ENCODE measurements at places on chromosomes 2 and 18.

GRCh38 chr2:50753234-50753633, 278.7 kb downstream of the NRXN1 start:
- peak; percentile 29 for DNase-seq

GRCh38 chr18:33135951-33136660, 304.4 kb downstream of the CCDC178 start:
- DNase-seq, result no peak

GRCh38 chr2:47950340-47951301, 44.3 kb upstream of the FBXO11 start:
- DNase-seq, result no peak

DNA sequence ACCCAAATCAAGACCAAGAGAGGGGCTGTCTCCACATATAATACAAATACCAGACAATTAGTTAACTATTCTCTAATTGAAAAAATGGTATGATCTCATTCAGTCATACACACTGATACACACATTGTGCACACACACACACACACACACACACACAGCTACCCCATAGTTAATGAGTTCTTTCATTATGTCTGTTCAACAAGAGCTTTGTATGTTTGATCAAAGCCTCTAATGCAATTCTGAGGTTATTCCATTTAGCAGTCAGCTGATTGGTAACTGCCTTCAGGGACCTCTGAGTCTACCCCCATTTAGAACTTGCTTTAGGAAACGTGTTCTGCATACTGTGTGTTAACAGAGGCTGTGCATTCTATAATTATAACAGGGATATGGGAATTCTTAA, 741.4 kb upstream of the LRRTM4 start:
- DNase-seq, result no peak

- DNase-seq, result no peak
Measured at GRCh38 chr2:191184457-191184856, 33.7 kb upstream of the STAT4 start.

- no peak for DNase-seq
Measured at GRCh38 chr2:208118918-208119317, 5.4 kb downstream of the CRYGD start.

DNA sequence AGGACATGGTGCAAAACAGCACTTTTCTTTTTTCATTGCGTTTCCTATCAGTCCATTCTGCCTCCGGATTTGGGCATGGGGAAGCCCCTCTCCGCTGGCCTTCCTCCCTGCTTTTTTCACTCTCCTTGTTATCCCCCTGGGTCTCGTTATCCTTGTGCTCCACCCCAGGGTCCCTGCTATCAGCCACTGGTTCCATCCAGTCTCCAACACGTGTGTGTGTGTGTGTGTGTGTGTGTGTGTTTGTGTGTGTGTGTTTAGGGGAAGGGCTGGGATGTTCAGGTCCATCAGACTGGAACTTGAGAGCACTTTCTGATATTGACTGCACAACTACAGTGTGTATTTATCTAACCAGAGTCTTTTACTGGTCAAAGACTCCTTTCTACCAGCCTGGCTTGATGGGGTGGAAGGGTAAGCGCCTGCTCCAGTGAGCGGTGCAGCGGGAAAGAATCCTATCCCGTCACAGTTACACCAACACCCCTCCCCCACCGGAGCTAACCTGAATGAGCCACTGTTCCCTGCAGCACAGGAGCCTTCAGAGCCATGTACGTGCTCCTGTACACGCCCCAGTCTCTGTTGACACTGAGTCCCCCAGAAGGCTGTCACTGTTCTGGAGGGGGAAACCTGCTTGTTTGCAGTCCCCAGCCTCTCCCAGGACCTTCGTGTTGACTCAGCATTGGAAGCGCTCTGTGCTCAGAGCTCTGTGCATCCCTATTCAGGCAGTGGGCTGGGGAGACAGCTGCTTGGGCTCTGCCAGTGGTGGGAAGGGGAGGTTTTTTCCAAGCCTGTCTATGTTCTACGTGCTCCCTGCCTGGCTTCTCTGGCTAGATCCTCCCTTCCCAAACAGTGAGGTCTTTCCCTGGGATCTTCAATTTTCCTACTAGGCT, 4.6 kb downstream of the INHA start:
- DNase-seq, result no peak

- DNase-seq, result no peak
Measured at GRCh38 chr2:164243315-164243714, 378.0 kb downstream of the GRB14 start.

DNA sequence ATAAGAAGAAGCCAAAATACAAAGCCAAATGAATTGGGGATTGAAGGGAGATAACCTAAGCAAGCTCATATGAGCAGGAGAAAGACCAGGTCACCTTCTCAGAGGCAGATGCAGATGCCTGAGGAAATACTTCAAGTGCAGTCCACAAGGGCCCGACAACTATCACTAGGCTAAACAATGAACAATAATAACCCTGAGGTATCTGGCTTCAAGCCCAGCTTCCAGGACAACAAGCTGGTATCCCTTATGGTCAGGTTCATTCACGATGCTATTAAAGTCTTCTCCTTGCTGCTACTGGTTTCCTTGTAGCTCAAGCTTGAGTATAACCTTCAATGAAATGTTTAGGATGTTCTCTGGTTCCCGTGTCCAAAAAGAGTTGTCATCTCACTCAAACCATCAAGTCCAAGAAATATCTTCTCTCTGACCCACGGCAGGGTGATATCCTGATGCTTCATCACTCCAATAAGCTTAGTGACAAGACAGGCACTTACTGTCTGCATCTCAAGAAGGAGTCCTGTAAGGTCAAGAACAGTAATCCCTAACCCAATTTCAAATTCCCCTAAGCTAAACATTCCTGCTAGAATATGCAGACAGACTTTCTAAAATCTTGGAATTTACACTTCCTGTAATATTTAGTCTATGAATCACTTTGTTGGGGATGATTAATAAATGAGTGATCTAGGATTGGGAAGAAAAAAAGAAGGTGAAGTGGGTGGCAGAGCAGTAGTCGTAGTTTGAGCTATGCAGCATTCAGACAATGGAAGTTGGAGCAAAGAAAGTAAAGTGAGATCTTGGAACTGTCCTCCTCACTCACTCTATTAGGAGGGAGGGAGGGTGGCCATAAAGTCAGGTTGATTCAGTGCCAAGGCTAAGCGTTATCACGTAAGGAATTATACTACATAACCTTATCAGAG, 33.1 kb downstream of the CHN1 start:
- DNase-seq, result no peak

DNA sequence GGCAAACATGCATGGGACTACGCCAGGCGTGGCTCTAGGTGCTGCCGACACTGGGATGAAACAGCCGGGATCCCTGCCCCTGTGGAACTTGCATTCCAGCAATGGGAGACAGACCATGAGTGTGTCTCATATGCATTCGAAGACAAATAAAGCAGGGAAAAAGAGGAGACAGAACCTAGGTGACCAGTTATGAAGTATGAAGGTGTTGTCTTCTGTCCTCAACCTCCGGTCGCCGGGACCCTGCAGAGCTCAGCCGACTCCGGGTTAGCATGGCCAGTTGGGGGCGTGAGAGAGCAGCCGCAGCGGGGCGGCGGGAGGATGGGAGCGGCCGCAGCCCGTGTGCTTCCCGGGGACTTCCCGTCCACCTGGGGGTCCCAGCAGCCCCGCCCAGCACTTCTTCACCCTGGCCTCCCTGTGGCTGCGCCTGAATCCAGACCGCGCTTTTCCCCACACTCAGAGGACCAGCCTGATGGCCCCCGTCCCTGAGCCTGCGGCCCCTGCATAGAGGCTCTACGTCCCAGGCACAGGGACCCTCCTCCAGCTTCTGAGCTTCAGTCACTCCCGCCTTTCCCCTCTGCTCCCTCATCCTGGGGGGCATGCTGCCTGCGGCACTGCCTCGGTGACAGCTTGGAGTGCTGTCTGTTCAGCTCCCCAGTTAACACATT, 11.4 kb downstream of the ID2 start:
- DNase-seq, result peak; percentile 47

- no peak for DNase-seq
Measured at GRCh38 chr2:230205721-230206120, 14.1 kb downstream of the SP110 start.

- no peak for DNase-seq
Measured at GRCh38 chr2:72543497-72544216, 282.2 kb downstream of the EXOC6B start.

DNA sequence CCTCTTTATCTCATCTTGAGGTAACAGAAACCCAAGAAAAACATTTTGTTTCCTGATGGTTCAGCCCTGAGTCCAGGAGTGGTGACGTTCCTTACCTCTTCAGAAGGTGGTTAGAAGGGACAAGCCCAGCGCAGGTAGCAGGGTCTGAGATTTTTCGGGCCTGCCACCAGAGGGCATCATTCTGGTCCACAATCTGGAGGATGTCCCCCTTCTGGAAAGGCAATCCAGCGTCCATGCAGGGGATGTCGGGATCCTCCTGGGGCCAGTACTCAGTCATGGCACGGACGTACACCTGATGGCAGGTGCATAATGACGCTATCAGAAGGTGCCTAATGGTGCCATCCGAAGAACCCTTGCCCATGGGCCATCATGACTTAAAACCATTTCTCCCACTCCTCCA, 17.7 kb downstream of the MPP4 start:
- no peak for DNase-seq

GRCh38 chr2:183222751-183223150, 98.5 kb downstream of the NUP35 start:
- no peak for DNase-seq

DNA sequence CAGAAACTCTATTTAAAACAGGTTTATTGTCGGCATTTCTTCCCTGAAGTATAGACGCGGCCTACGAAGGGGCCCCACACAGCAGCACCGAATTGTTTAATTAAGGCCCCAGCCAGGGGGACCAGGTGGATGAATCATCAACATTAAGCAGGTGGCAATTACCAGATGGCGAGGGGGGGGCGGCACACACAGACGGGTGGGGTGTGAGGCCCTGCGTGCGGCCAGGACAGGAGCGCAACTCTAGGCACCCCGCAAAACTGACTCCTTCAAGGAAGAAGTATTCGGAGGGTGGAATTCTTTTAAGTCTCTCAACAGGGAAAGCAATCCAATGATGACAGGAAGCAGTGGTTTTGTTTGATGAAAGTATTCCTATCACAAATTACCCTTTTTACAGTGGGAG, 830.4 kb downstream of the GALR1 start:
- DNase-seq, result no peak

DNA sequence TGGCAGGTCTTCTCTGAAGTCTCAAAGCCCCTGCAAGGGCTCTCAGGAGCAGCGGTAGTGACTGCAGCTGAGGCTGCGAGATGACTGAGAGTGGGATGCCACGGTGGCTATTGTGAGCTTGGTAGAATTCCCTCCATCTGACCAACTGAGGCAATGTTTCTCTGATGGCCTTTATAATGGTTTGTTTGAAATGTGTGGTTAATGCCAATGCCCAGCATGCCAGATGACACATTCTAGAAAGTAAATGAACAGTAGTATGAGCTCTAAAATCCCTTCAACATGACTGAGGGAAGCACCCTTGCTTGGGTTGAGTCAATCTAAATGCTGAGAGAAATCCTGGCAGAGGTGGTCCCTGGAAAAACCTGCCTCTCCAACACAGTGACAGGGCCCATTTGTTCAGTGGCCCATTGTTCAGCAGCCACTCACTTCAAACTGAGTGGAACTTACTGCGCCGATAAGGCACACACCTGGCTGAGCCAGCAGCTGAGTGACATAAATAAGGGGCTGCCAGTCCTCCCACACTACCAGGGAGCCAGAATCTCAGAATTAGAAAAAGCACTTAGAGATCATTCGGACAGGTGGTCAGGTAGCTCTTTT, 31.7 kb downstream of the SULT1C2 start:
- no peak for DNase-seq

DNA sequence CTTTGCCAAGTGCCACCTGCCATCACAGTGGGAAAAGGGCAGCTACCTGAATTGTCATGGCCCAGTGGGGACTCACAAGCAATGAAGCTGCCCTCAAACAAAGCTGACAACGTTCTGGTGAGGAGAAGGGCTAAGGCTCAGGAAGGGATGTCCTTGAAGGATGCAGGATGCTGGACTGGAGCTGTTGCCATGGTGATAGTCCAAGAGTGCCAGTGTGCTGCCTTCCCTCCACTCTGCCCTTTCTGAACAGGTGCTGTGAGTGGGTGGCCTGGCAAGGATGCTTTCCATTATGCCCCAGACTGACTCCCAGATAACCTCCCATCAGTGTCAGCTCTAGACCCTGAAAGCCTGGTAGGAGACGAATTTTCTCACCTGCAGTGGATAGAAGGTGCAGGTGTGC, 137.8 kb upstream of the GYPC start:
- no peak for DNase-seq

GRCh38 chr2:168427451-168427850, 28.6 kb upstream of the CERS6 start:
- DNase-seq, result no peak

- DNase-seq, result no peak
Measured at GRCh38 chr2:205324355-205324754, 357.9 kb upstream of the NRP2 start.

DNA sequence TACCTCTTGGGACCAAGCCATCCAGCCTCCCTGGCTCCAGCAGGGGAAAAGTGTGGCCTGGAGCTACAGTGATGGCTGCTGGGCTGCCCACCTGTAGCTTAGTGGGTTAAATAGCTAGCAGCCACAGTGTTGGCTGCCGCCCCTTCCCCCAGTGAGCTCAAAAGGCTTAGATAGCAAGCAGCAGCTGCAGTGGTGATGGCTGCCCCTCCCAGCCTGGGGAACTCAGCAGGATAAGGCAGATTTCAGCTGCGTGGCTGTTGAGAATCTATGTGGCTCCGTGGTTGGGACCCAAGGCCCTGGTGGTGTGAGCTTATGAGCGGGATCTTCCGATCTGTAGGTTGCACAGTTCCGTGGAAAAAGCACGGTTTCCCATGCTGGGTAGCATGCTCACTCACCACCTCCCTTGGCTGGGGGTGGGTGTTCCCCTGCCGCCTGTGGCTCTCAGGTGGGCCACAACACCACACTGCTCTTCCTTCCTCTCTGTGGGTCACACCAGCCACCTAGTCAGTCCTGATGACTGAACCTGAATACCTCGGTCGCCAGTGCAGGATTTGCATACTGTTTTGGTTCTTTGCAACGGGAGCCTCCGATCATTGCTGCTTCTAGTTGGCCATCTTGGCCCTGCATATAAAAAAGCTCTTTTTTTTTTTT, 946.5 kb upstream of the FAM98A start:
- no peak for DNase-seq

DNA sequence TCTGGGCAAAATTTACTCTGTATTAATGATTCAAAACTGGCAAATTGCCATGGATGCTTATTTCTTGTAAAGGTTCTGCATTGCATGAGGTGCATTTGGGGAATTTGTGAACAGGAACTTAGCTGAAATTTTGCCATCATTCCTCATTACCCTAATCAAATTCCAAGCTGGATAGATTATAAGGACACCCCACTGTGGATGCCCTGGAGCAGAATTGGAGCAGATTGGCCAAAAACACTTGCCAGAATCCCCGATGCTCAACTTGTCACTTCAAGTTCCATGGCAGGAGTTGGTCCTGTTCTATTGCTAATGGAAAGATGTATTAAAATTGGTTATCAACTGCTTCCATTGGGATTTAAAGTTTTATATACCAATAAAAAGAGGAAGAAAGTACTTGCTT, 237.9 kb downstream of the CCDC102B start:
- DNase-seq, result no peak

Data from hematopoietic multipotent progenitor cell (in vitro differentiated cells).